NCI-H1105 (cell line): ENCODE measurements at places on chromosomes 2 and 18.
A peak's percentile ranks its signal among the peaks of the same experiment; 100 is the strongest.

DNA sequence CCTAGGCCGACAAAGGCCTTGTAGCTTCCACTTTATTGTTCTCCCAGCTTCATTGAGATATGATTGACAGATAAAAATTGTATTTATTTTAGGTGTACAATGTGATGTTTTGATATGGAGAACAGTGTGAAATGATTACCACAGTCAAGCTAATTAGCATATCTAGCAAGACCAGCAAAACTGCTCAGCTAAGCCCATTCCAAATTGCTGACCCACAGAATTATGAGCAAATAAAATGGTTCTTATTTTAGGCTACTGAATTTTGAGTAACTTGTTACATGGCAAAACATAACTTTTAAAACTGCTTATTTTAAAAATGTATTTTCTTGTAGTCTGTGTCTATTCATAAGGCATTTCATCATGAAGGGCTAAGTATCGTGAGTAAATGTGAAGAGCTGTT is 8.6 kb upstream of the SELENOI start:
- DNase-seq, result no peak

GRCh38 chr2:46386763-46387162 is 89.6 kb downstream of the EPAS1 start:
- no peak for DNase-seq

- DNase-seq, result no peak
Observed at GRCh38 chr18:58401191-58401590, 227.7 kb downstream of the ALPK2 start.

- DNase-seq, result no peak
Observed at GRCh38 chr2:107569496-107569895, 257.2 kb upstream of the RGPD4 start.

GRCh38 chr2:25314514-25315315 is 27.0 kb downstream of the DNMT3A start:
- DNase-seq, result peak; percentile 10
